ENCODE measurements at places on chromosomes 1 and 21.

GRCh38 chr1:240538776-240539430 lies 73.1 kb downstream of the GREM2 start:
- no peak for DNase-seq

- DNase-seq: no peak
These were observed 40.6 kb upstream of the RABGAP1L start for GRCh38 chr1:174118751-174119150.

GRCh38 chr21:15625363-15625762 lies 104.4 kb upstream of the USP25 start:
- no peak for DNase-seq

DNA sequence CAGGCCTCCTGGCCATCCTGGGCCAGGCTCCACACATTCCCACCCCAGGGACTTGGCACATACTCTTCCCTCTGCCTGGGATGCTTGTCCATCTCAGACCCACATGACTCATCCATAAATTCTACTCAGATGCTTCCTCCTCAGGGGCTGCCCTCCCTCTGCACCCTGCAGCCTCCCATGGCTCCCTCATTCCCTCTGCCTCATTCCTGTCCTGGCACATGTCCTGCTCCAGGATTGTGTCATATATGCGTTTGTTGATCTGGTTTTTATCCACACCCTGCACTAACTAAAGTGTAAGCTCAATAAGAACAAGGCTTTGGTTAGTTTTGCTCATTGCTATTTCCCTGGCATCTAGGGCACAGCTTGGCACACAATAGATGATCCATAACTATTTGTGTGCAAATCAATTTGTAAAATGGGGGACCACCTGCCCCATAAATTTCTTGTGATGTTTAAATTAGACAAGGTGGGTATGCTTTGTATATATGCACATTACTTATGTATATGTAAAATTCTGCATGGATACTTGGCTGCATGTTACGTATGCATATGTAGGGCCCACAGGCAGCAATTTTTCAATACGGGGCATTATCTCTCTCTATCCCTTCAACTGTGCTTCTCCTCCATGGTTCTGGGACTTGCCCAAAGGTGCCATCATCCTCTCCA lies 191.4 kb downstream of the PTPRU start:
- DNase-seq: no peak

- no peak for DNase-seq
These were observed 12.1 kb downstream of the BSND start for GRCh38 chr1:55010887-55011217.

DNA sequence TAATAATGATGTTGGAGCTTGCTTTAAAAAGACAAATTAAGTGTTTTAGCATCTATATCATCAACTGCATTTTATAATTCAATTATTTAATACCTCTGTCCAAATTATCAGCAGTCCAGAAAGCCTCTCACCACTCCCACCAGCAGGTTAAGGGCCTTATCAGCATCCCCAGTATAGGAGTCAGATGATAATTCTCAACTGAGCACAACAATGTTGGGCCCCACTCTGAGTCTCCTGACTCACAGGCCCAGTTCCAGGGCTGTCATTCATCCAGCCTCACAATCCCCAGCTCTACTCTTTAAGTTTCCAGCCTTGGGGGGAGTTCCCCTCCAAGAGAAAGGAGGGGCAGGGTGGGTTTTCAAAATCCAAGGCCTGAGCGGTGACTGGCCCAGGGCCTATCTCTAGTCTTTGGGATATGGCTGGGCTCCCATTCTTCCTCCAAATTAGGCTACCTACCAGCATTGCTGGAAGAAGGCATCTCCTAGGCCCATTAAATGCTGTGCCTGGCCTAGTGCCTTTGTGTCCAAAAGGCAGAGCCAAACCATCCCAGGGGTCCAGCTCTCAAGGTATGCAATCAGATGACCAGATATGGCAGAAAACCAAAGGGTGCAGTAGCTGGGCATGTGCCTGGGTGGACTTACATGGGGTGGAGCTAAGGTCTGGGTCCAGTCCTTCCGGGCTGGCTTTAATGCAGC lies 134.1 kb downstream of the GLUL start:
- no peak for DNase-seq

- DNase-seq: no peak
These were observed 45.5 kb upstream of the RASAL2 start for GRCh38 chr1:178048426-178048825.

DNA sequence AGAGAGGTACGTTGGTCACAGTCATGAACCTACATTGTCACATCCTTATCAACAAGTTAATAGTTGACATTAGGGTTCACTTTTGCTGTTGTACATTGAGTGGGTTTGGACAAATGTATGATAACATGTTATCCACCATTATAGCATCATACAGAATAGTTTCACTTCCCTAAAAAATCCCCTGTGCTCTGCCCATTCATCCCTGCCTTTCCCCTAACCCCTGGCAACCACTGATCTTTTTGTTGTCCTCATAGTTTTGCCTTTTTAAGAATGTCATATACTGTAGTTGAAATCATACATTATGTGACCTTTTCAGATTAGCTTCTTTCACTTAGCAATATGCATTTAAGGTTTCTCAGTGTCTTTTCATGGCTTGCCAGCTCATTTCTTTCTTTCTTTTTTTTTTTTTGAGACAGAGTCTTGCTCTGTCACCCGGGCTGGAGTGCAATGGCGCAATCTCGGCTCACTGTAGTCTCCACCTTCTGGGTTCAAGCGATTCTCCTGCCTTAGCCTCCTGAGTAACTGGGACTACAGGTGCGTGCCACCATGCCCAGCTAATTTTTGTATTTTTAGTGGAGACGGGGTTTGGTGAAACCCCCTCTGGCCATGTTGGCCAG lies 50.6 kb downstream of the UCK2 start:
- no peak for DNase-seq

All from brain microvascular endothelial cell (primary cell).